ENCODE measurements at places on chromosomes 13 and 19.

DNA sequence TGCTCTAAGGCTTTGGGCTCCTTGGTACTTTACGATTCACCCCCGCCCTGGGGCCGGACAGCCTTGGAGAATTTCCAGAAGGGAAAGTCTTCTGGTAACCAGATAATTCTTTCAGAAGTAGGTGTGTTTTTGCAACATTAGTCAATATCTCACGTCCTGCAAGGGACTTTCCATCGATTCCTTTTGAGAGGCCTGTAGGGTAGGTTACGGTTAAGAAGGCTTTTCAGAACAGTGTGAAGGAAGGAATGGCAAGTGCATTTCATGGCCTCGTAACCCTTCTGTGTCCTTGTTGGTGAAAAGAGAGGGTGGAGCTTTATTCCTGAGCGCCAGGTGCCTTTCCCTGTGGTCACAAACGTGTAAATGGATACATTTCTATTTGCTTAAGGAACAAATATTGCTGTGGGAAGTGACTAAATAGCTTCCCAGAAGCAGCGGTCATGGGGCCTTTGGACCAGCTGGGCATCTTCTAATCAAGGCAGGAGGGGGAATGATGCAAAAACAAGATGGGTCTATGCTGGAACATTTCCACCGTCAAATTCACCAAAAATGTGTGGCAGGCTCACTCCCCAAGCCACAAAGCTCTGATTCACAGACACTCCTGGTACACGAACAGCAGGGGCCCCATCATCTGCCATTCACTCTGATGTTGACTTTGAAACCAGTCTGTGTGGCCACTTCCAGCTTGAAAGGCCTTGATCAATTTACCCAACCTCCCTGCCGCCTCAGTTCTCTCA is 99.2 kb downstream of the ANKRD10 start:
- DNase-seq = no peak

- no peak for DNase-seq
These were observed 156.2 kb downstream of the STK24 start for GRCh38 chr13:98420554-98421175.

DNA sequence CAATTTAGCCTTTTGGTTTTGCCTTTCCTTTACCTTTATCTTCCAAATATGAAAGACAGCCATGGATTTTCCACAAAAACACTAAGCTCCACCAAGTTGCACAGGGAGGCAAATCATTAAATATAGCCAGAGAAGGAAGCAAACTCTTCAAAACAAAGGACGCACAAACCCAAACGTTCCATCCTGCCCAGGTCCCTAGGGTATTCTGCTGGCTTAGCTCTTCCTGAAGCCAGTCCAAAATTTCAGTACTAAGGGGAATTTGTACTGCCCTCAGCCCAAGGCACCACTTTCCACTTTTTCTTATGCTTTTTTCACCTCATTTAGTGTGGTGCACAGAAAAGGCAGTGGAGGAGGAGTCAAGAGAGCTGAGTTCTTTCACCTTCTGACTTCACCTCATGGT is 169.9 kb downstream of the FLT1 start:
- DNase-seq = no peak

GRCh38 chr13:113109151-113110047 is 3.8 kb downstream of the F7 start:
- DNase-seq = no peak

DNA sequence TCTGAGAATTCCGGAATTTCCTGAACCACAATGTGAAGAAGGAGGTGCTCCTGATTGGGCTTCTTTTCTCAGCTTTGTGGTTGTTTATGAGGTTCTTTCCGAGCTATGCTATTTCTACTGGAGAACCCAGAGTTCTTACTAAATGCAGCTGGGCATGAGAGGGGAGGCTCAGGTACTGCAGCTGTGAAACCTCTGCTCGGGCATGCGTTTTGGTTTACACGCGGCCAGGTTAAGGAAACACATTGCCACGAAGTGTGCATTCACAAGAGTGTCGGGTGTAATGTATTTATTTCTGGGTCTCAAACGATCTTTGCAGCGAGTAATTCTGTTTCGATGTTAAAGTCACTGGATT is 661 bp upstream of the MIR17HG start:
- DNase-seq = no peak

- no peak for DNase-seq
These were observed 41.2 kb upstream of the ARGLU1 start for GRCh38 chr13:106609116-106609515.

DNA sequence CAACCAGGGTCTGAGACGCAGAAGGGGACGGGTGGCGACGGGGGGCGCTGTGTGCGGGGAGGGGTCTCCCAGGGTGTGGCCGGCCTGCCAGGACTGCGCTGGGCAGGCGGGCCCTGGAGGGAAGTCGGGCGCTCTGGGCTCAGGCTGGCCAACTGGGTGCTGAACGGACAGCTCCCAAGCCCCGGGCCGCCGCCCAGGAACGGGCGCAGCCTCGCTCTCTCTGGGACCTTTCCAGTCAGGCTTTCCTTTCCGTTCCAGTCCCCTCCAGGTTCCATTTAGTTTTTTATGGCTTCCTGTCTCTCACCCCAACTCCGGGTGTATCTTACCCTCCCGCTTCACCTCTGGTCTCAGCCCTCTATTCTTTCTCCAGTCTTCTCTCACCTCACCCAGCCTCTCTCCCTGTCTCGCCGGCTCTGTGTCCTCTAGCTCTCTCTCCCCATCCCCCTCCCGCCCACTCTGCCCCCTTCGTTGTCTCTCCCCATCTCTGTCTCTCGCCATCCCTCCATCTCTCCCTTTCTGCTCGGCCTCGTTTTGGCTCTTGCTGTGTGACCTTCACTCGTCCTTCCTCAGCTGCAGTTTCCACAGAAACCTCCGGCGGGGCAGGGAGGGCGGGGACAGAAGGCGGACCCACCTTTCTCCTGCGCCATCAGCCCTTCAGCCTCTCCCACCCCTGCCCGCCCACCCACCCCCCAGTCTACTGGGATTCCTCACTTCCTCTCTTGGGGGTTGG is 3.3 kb upstream of the ATP1A3 start:
- DNase-seq = peak; percentile 36

DNA sequence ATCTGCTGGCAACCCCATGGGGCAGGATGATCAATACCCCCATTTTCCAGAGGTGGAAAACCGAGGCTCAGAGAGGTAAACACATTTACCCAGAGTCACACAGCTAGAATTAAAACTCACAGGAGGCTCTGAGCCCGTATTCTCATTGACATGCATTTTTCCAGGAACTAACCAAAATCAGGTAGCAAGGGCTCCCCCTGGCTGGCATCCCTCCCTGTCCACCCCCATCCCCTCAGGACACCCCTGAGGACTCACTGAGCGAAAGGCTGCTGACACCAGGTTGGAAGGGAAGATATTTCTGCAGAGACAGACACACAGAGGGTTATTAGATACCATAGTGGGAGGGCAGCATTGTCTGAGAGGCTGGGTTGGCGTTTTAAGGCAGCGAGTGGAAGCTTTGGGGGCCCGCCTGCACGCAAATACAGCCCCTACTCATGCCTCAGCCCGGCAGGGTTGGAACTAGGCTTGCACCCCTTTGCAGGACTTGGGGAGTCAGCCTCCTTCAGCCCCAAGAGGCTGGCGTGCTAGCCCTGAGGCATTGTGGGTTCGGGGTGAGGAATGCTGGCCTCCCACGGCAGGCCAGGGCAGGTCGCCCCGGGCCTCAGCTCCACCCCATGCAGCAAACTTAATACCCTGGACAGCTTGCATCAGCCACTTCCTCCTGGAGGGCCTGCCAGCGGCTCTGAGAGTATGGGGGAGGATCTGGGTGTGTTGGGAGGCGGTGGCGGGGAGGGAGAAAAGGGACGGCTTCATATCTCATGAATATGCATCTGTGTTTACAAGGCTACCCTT is 3.9 kb downstream of the SLC1A5 start:
- DNase-seq = peak; percentile 95

DNA sequence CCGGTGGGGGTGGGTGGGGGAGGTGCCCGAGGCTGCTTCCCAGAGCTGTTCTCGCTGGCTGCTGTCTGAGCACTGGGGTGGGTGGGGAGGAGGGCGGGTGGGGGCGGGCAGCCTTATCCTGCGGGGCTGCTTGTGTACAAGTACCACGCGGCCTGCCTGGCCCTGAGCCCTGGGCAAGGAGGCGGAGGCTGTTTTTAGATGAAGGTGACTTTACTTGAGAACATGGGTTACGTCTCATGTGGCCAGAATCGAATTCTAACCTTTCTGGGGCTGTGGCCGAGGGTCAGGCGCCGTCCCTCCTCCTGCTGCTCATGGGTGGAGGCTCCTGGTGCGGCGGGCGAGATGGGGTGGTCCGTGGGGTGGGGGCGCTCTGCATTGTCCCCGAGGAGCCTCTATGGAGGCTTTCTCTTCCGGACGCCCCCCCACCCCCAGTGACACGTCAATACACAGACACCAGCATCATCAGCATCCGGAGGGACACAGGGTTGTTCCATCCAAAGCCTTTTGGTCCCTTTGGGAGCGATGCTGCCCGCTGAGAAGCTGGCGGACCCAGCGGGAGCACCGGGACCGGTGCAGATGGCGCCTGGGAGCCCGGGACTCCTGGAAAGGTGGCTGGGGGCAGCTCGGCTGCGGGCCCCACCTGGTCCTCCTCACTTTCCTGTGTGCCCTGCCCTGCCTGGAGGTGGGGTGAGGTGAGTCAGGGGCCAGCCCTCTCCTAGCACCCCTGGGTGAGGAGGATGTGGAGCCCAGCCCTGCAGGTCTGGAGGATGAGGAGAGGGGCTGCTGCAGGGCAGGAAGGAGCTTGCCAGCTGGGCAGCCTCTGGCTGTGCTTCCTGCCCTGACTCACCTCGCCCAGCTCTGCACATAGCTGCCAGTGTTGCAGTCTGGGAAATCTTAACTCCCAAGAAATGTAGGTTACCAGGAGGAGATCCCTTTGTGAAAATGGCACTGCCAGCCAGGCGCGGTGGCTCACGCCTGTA is 3.4 kb downstream of the BSG start:
- peak; percentile 79 for DNase-seq

DNA sequence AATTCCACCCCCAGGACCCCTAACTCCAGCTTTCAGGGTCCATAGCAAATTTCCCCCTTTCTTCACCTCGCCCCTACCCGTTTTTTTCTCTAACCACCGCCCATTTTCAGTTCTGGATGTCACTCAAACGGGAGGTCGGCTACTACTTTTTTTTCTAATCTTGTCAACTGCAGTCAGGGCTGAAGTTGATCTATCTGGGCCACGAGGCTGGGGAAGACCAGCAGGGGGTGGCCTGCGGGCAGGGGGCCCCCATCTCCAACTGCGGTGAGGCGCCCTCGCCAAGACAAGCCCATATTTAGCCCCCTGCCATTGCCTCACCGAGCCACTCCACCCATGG is 748 bp downstream of the LHFPL6 start:
- no peak for DNase-seq

DNA sequence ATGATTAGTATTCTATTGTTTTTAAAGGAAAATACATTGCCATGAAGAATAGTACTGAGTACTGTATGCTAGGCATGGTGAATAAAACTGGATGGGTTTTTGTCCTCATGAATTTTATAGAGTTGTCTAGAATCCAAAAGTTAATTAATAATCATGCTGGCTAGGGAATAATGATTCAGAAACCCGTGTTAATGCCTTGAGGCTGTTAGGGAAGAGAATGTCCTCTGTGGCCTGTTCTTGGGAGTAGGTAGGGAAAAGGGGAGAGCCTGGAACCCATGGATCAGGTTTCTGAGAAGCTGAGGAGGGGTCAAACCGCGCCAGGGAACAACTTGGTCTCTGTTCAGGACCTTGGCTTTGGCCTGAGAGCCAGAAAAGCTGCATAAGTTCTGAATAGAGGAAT is 1376.3 kb upstream of the SLC10A2 start:
- no peak for DNase-seq

DNA sequence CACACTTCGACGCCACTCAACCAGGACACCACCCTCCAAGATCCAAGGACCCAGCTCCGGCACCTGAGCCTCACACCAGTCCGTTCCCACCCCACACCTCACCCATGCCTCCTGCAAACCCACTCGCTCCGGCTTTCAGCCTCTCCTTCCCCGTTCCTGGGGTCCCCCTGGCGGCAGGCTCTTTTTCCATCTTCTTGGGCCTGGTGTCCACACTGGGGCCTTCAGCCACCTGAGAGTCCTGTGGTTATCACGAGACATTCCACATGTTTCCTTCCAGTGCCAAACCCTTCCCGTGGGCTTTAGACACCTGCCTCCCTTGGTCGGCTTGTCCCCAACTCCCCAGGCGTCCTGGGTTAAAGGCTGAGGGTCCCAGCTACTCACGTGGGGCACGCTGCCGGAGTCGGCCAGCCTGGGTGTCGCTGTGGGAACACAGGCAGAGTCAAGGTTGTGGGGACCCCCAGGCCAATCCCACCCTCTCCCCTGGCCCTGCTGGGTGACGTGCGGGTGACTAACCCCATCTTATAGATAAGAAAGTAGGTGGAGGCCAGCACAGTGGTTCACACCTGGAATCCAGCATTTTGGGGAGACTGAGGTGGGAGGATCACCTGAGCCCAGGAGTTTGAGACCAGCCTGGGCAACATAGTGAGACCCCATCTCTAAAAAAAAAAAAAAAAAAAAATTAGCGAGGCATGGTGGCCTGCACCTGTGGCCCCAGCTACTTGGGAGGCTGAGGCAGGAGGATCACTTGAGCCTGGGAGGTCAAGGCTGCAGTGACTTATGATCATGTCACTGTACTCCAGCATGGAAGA is 1.9 kb downstream of the JSRP1 start:
- DNase-seq = no peak

Data from RPMI7951 (cell line).